ENCODE measurements at places on chromosomes 16 and 17. TPM values are rescaled to one million over a fixed set of nuclear protein-coding genes. Genes with fewer than 3 reads are reported as not detected.

The POLR2A gene
- total RNA-seq: 226 TPM

The JPH3 gene
- total RNA-seq: not detected

The TMEM220 gene
- total RNA-seq: 1.3 TPM

The TBC1D3B gene
- total RNA-seq: 8.9 TPM

The CSH1 gene
- total RNA-seq: not detected

The TMC7 gene
- total RNA-seq: not detected

The RASD1 gene
- 6.6 TPM for total RNA-seq

The KRT39 gene
- not detected for total RNA-seq

The CHD9NB gene
- total RNA-seq: 0.16 TPM

The KRT16 gene
- not detected for total RNA-seq

The CCL8 gene
- not detected for total RNA-seq

The BORCS6 gene
- 5.7 TPM for total RNA-seq

The PRKCA gene
- total RNA-seq: 164 TPM

DNA sequence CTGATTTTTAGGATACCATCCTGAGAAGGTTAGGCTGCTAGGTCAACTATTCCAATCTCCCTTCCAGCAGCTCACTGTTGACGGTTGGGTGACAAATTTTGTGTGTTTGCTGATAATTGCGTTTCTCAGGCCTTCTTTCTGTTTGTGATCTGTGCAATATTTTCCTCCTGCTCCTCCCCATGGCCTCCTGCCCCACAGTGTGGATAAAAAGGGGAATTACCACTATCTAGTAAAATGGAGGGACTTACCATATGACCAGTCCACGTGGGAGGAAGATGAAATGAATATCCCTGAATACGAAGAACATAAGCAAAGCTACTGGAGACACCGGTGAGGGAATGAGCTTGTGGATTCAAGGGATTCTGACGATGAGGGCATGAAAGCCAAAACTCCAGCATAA lies 9.2 kb downstream of the CHD3 start:
- peak overlapping the region; percentile 81 for H3K27ac ChIP-seq
- H3K27me3 ChIP-seq: no peaks in the 10 kb centered on the region
- no peak overlapping the region for H3K4me3 ChIP-seq
- DNase-seq: no peak

GRCh38 chr17:38750044-38750311 lies 1.8 kb upstream of the PCGF2 start:
- H3K36me3 ChIP-seq: peaks cover 18% of the 10 kb centered on the region
- peaks cover 39% of the 10 kb centered on the region for H3K27me3 ChIP-seq
- peaks cover 48% of the 10 kb centered on the region for H3K4me1 ChIP-seq
- H3K27ac ChIP-seq: no peak overlapping the region

- peak overlapping the region; percentile 78 for H3K27ac ChIP-seq
- H3K36me3 ChIP-seq: peaks cover 44% of the 10 kb centered on the region
- peaks cover 6% of the 10 kb centered on the region for H3K4me1 ChIP-seq
These were observed 23.4 kb downstream of the AXIN2 start for GRCh38 chr17:65537845-65538674.

- peaks cover 4% of the 10 kb centered on the region for H3K4me1 ChIP-seq
- H3K4me3 ChIP-seq: no peak overlapping the region
- no peak for DNase-seq
- H3K27ac ChIP-seq: no peak overlapping the region
- H3K36me3 ChIP-seq: no peaks in the 10 kb centered on the region
These were observed 409.5 kb downstream of the CA10 start for GRCh38 chr17:51748749-51749604.

- H3K36me3 ChIP-seq: peaks cover 26% of the 10 kb centered on the region
- H3K4me3 ChIP-seq: no peak overlapping the region
- H3K27ac ChIP-seq: no peak overlapping the region
- peaks cover 5% of the 10 kb centered on the region for H3K4me1 ChIP-seq
- no peak for DNase-seq
These were observed 24.5 kb downstream of the NDUFAF8 start for GRCh38 chr17:81263371-81264181.

DNA sequence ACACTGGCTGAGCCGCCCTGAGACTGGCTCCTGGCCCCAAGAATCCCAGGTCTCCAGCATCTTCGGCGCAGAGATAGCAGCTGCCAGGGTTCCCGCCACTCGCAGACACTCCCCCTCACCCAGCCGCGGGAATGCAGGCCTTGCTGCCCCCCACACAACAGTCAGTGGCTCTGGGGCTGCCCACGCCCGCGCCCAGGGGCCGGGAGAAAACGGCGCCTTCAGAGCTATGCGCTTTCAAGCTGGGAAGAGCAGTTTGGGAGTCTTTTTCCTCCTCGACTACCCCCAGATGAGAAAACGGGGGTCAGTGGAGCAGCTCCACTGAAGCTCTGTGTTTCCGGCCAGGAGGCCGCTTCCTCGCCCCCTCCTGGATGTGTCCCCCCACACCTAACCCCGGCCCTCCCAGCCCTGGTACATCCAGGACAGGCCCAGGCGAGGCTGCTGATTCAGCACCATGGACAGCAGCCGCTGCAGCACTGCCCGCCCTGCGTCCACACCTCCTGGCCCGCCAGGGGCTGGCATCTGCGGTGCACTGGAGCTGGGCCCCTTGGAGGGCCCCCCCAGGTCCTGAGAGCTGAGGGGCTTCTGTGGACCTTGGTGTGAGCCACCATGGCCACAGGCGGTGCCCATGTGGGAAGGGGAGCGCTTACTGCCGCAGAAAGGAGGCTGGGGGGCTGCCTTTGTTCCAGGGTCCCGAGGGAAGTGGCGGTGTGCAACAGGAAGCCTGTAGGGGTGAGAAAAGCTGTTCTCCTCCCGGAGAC lies 35.7 kb downstream of the CACNA1H start:
- H3K4me1 ChIP-seq: no peaks in the 10 kb centered on the region
- H3K4me3 ChIP-seq: no peak overlapping the region

GRCh38 chr17:2292100-2292499 lies 11.5 kb downstream of the SMG6 start:
- DNase-seq: no peak
- peaks cover 62% of the 10 kb centered on the region for H3K36me3 ChIP-seq
- H3K27me3 ChIP-seq: no peaks in the 10 kb centered on the region

- DNase-seq: no peak
- peak overlapping the region; percentile 45 for H3K27ac ChIP-seq
These were observed 16.8 kb upstream of the COG7 start for GRCh38 chr16:23469814-23470213.

DNA sequence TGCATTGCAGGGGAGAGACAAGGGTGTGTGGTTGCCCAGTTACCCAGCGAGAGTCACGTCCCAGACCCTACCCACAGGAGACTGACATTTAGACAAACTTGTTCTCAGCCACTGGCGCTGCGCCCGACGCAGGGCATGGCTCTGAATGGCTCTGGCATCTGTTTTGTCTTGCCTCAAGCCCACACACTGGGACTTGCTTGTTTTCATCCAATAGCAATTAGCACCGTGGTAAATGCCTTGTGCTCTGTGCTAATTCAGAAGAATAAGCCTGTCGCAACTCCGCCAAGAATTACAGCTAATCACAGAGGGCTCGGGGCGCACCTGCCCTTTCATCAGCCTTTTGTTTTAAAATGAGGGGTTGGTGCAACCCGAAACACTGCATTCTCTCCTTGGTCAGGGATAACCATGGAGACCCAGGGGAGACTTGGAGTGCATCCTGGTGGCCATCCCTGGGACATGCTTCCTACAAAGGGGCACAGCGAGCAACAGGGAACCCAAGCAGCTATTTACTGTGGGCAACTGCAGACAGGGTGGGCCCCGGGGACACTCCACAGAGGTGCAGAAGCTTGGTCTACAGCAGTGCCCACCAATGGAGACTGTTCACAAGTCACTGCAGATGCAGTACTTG lies 220.6 kb upstream of the ZFHX3 start:
- H3K36me3 ChIP-seq: no peaks in the 10 kb centered on the region
- H3K4me1 ChIP-seq: no peaks in the 10 kb centered on the region
- no peak overlapping the region for H3K4me3 ChIP-seq
- no peaks in the 10 kb centered on the region for H3K27me3 ChIP-seq
- H3K27ac ChIP-seq: no peak overlapping the region
- DNase-seq: no peak

GRCh38 chr17:29906969-29907368 lies 23.1 kb downstream of the SSH2 start:
- H3K4me3 ChIP-seq: no peak overlapping the region
- H3K27me3 ChIP-seq: no peaks in the 10 kb centered on the region
- peaks cover 10% of the 10 kb centered on the region for H3K4me1 ChIP-seq
- DNase-seq: no peak
- no peak overlapping the region for H3K27ac ChIP-seq

DNA sequence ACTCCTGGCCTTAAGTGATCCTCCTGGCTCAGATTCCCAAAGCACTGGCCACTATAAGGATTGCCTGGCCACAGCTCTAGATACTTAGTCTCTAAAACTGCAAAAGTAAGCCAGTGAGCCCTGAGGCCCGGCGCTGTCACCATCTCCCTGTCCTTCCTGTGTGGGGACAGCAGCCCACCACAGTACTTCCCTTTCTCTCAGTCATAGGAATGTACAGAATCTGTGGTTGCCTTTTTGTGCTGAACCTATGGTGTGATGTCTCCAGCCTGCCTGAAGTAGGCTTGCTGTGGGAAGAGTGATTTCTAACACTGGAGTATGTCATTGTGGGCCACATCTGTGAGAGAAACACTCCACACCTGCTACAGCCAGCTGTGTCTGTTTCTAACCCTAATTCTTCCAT lies 24.7 kb downstream of the NTAN1 start:
- H3K4me1 ChIP-seq: peaks cover 5% of the 10 kb centered on the region
- no peaks in the 10 kb centered on the region for H3K27me3 ChIP-seq
- H3K4me3 ChIP-seq: no peak overlapping the region
- H3K36me3 ChIP-seq: peaks cover 44% of the 10 kb centered on the region
- no peak for DNase-seq

DNA sequence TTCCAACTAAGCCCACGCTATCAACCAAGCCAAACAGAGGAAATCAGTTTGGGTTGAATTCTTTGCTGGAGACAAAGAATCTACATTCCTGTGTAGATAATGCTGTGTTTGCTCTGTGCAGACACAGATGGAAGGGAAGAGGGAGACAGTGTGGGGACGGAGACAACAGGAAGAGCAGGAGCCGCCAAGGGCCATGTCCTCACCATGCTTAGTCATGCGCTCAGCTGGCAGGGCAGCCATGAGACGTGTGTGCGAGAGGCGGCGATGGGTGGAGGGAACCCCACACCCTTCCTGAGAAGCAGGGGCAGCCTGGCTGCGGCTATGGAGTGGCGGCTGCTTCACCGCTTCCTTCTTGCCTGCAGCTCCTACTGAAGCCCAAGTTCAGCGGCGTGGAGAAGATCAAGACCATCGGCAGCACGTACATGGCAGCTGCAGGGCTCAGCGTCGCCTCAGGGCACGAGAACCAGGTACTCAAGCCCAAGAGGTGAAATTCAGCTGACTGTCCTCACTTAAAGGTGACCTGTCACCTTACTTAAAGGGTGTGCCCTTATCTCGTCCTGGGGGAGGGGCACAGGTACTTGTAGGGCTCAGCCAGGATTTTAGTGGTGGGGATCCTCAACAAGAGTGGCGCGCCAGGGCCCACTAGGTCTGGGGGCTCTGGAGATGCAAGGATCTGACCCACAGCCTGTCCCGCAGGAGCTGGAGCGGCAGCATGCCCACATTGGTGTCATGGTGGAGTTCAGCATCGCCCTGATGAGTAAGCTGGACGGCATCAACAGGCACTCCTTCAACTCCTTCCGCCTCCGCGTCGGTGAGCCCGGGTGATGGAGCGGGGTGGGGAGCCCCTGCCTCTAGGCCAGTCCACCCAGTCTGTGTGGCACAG lies 47.5 kb downstream of the ADCY7 start:
- no peaks in the 10 kb centered on the region for H3K27me3 ChIP-seq
- peak; percentile 87 for DNase-seq
- H3K4me1 ChIP-seq: peaks cover 22% of the 10 kb centered on the region
- H3K4me3 ChIP-seq: peak overlapping the region; percentile 66
- H3K27ac ChIP-seq: peak overlapping the region; percentile 92

- H3K36me3 ChIP-seq: peaks cover 59% of the 10 kb centered on the region
- no peaks in the 10 kb centered on the region for H3K27me3 ChIP-seq
- peak overlapping the region; percentile 97 for H3K27ac ChIP-seq
- peak; percentile 85 for DNase-seq
- H3K4me3 ChIP-seq: peak overlapping the region; percentile 79
- H3K4me1 ChIP-seq: peaks cover 77% of the 10 kb centered on the region
These were observed 199.8 kb upstream of the CHMP6 start for GRCh38 chr17:80791758-80792284.

DNA sequence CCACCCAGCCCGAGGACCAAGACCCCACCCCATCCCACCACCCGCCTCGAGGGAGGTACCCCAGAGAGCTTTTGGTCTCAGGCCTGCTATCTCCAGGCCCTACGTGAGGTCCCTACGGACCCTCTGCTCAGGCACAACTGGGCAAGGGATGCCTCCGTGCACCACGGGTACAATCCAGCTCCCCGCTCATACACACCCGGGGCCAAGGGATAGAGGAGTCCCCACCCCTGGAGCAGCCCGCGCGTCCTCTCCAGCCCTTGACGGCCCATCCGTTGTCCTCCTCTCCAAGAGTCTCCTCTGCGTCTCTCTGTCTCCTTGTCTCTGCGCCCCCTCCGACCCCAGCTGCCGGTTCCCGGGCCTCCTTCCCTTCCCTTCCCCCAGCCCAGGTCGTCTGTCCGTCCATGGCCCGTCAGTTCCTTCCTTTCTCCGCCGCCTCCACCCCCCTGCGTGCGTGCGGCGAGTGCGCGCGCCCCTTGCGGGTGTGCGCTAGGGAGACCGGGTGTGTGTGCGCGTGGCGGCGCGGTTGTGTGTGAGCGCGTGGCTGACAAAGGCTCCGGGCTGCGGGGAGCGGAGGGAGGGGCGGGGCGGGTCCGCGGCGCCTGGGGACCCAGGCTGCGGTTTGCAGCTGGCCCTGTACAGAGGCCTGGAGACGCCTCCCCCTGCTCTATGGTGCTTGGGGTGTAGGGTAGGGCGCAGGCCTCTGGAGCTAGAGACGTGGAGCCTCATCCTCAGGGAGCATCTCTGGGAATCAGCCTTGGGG lies 930 bp downstream of the SPNS2 start:
- H3K36me3 ChIP-seq: no peaks in the 10 kb centered on the region
- H3K4me1 ChIP-seq: peaks cover 24% of the 10 kb centered on the region
- DNase-seq: peak; percentile 80
- peak overlapping the region; percentile 80 for H3K4me3 ChIP-seq

DNA sequence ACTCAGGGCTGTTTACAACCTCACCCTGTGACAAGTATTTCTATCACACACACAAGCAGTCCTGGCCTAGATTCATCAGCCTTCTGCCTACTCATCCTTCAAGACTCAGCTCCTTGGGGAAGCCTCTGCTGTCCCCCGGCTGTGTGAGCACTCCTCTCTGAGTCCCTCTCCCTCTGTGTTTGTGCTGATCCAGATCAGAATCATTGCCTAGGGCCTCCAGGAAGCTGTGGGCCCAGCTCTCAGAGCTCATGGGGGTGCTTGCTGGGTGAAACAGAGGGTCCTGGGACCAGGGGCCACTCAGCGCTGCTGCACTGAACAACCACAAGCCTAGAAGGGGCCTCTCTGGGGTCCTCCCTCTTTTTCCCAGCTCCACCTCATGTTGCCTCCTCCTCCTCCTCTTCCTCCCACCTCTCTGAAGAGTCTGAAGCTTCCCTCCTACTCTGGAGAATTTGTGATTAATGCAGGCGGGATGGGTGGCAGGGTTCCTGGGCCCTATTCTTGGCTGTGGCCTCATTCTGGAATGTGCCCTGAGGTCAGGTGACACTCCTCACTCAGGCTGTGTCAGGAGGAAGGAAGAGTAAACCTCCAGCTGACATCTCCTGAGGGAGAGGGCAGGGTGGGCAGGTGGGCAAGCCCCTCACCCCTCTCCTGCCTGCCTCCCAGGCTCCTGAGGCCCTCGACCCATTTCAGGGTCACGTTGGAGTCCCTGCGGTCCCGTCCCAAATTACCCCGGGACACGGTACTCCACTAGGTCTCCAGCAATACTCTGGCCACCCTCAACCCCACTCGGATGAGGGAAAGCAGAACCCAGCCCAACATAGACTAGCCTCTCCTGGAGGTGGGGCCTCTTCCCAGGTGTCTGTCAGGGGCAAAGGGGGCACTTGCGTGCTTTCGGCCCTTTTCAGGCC lies 10.1 kb downstream of the WFIKKN2 start:
- H3K27me3 ChIP-seq: no peaks in the 10 kb centered on the region
- H3K4me1 ChIP-seq: peaks cover 3% of the 10 kb centered on the region
- no peak overlapping the region for H3K27ac ChIP-seq
- no peak overlapping the region for H3K4me3 ChIP-seq
